T-helper 1 cell (primary cell): ENCODE measurements at places on chromosomes 11 and 22.
A peak's percentile ranks its signal among the peaks of the same experiment; 100 is the strongest.

GRCh38 chr11:133390803-133391202 lies 141.5 kb downstream of the OPCML start:
- no peak for DNase-seq

DNA sequence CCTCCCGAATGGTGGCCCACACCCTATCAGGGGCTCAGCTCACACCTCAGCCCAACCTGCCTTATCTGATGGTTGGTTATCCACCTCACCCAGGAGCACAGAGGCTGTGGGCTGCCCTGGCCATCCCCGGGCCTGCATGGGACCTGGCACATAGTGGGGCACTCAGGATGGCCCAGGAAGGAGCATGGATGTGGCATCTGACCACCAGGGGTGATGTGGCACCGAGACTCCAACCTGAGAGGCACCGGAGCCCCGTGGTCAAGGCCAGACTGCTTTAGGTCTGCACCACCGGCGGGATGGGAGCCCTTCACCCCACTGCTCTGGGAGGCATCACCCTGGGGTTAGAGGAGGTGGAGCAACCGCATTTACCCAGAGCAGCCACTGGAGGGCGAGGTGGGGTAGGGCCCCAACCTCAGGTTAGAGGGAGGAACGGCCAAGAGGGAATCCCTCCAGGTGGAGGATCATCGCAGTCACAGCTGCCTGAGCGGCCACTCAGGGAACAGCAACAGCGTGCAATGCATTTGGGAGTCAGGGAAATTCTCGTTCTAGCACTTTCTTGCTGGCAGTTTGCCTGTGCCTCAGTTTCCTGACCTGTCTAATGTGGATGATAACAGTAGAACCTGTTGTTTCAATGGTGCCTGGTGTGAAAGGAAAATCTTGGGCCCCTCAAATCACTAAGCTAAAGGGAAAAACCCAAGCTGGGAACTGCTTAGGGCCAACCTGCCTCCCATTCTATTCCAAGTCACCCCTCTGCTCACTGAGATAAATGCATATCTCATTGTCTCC lies 52.9 kb upstream of the CARS1 start:
- DNase-seq = peak; percentile 11

DNA sequence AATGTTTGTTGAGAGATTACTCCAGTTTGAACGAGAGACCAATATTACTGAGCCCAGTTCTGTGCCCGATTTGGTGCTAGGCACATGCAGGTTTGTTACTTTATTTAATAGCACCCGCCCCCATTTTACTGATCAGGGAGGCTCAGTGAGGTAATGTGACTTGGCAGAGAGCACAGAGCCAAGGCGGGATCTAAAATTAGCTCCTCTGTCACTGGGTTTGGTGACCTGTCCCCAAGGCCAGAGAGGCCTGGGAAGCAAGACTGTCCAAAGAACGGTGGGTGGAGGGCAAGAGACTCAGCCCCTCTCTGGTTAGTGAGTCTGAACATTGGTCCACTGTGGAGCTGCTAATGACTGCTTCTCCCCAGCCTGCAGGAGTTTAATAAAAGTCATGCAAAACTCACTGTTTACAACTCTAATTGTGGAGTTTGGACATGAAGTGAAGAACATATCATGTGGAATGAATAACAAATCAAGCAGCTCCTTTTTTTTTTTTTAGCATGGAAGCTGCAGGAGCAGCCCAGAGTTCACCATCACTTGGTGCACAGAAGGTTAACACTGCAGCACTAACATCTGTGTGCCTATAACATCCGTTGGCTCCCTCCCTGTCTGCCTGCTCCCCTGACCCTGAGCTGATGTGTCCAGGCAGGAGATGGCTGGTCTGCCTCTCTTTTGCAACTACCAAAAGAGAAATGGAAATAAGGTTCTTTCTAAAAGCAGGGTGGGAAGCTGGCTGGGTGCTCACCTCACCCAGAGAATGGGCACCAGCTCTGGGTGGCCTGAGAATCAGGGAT lies 39.0 kb downstream of the CSNK2A3 start:
- DNase-seq = no peak

GRCh38 chr22:22424210-22424800 lies 84.2 kb downstream of the ZNF280B start:
- no peak for DNase-seq

GRCh38 chr11:13007182-13008060 lies 1.7 kb upstream of the RASSF10 start:
- DNase-seq = no peak

DNA sequence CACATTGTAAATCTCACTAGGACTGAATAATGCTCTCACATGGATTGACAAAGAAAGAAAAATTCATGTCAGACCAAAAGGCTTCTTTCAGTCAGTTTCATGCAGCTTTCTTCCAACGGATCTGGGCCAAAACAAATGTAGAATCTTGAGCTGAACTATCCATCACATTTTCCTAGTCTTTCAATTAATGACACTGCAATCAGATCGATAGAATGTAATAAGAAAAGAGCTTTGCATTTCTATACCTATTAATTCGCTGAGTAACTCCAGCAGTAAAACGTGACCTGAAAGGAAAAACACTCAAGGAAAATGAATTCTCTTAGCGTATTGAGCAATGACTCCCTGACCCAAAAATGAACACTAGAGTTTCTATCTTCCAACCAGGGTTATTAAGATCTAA lies 194.8 kb upstream of the BLID start:
- no peak for DNase-seq

DNA sequence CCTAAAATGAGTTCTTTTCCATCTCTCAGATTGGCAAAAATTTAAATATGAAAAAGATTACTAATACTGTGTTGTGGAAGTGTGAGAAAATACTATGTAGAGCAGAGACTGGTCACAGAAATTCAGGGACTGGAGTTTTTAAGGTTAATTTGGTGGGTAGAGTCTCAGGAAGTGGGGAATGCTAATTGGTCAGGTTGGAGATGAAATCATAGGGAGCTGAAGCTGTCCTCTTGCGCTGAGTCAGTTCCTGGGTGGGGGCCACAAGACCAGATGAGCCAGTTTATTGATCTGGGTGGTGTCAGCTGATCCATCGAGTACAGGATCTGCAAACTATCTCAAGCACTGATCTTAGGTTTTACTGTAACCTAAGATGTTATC lies 29.4 kb upstream of the TMEM86A start:
- DNase-seq = no peak

DNA sequence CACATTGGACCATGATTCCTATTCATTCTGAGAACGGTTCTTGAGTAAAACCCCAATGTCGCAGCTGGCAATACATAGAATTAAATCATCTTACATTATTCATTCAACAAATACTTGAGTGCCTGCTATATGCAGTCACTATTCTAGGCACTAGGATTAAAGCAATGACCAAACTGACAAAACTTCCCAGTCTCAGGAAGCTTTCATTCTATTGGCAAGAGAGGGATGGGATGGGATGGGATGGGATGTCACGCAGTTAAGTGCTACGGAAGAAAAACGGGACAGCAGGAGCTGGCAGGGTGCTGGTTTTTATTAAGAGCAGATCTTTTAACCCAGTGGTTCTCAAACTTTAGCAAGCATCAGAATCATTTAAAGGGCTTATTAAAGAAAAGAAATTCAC lies 2.9 kb downstream of the PAK1 start:
- no peak for DNase-seq

- DNase-seq = no peak
Observed at GRCh38 chr11:63667995-63668795, 3.0 kb downstream of the ATL3 start.

- DNase-seq = no peak
Observed at GRCh38 chr22:16963189-16963945, 44.7 kb downstream of the GAB4 start.

DNA sequence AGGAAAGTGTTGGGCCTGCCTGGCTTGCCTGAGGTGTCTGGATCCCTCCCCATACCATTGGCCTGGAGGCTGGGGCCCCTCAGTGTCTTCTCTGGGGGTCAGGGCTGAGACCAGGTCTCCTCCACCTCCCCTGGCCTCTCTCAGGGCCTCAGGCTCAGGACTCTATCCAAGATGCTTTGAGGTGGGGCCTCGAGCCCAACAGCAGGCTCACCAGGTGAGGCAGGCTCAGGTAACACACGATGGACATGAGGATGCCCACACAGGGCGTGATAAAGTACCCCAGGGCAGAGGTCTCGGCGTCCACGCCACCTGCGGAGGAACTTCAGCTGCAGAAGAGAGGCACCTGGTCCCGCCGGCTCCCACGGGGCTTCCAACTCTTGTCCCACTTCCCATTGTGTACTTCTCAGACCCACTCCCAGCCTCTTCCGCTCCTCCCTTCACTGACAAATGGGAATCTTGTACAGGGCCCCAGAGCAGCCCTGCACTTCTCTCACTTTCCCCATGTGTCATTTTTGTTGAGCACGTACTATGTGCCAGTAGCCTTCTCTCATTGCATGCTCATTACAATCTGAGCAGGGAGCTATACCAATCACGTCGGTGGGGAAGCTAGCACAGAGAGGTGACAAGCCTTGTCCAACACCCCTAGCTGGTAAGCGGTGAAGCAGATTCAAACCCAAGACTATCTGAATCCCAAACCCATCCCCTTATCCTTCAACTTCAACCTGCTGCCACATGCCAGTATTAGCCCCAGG lies 3.8 kb downstream of the SLC29A2 start:
- no peak for DNase-seq

DNA sequence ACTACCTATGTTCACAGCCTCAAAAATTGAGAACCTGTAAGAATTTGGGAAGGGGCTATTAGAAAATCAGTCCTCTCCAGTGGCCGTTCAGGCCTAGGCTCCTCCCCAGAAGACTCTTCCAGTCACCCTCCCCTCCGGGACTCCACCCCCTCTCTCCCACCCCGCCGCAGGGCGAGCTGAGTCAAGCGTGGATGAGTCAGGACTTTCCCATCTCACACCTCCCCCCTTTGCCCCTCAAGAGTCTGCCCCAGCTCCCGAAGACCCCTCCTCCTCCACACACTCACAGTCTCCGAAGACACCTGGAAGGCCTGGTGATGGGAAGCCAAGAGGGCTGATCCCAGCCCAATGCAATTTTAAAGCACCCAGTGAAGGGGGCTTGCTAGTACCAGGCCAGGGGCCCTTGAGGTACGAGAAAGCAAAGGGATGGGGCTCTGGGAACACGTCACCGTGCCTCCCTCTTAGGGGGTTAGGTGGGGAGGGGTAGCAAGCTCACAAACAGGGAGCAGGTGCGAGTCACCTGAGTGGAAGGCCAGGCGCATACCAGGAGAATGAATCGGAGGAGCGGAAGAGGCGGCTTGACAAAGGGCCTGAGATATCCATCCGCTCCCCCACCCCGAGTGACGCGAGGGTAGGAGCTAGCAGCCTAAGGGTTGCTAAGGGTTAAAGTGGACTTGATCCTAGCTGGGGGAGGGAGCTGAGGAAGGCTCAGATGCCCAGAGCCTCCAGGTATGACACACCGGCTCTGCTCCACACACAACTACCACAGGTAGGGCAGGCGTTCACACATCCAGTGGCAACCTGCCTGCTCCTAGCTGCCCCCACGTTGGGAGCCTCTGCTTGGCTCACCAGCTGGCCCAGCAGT lies 13.6 kb downstream of the BCL9L start:
- peak; percentile 55 for DNase-seq

DNA sequence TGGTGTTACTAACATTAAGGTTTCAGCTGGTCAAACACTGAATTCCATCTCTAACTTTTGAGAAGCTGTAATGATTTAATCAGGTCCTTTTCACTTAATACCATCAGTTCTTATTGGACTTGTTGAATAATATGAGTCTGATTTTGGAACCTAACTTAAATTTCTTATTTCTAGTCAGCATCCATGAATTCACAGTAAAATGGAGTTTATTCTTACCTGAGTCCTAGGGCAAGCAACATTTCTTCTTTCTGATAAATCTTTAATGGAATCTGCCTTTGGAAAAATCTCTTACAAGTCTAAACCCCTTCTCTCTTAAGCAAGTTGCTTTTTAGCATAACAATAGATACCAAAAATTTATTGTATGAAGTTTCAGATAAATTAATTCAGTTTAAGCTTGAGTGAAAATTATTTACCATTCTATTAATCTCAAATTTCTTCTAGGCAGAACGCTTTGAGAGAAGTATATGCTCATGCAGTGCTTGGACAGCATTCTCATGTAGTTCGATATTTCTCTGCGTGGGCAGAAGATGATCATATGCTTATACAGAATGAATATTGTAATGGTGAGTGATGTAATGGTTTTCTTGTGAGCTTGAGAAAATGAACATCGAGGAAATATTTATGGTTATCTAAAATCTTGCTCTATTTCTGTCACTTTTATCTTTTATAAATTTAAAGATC lies 3.4 kb downstream of the WEE1 start:
- DNase-seq = no peak

DNA sequence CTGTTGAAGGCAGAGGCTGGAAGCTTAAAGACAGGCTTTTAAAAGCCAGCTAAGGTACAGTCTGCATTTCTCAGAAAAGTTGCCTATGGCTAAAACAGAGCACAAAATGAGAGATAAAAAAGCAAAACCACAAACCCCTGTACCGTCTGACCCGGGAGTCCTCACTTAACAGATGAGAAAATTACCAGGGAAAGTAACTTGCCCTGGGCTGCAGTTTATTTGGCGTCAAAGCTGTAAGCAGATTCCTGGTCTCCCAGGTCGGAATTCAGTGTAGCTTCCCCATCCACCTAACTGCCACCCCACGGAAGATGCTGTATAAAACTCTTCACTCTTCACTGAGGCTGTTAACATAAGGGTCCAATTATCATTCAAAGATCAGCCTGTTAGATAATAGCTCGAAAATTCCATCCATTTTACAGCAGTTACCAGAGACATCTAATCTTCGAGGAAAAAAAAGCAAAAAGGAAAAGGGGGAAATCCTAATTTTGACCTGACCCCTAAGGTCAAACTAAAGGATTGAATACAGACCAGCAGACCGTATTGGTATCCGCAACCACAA lies 1.5 kb downstream of the TCF20 start:
- DNase-seq = no peak

DNA sequence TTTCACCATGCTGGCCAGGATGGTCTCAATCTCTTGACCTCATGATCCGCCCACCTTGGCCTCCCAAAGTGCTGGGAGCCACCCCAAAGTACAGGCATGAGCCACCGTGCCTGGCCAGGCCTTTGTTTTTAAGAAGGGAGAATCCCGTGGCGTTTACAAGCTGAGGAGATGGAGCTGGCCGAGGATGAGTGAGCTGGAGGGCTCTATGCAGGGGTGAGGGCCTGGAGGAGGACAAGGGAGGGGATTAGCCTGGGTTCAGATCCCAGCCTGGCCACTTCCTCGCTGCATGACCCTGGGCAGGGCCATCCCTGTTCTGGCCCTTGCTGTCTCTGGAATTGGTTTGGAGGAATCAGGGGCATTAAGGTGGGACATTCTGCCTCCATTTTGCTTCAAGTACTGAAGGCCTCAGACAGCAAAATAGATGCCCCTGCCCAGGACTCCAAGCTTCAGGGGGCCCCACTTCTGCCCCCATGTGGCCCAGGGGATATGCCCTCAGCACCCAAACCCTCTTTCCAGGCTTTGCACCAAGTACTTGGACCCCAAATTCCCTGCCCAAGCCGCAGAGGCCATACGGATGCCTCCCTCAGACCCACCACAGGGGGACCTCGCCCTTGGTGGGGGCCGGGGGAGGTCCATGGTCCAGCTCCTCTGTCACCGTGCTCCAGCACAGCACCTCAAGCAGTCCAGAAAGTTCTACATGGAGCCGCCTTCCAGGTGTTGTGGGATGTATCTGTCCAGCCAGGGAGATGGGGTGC lies 12.1 kb upstream of the LRP5 start:
- no peak for DNase-seq
